ENCODE measurements at places on chromosomes 6 and 20. TPM values are rescaled to one million over a fixed set of nuclear protein-coding genes. Genes with fewer than 3 reads are reported as not detected.

The VEGFA gene
- total RNA-seq: 16.6 TPM

The DOK5 gene
- total RNA-seq: 5.7 TPM

The PAK5 gene
- total RNA-seq: not detected

The CASS4 gene
- total RNA-seq: not detected

The CEP85L gene
- 12.0 TPM for total RNA-seq

The NOX3 gene
- total RNA-seq: not detected

GRCh38 chr6:144378437-144378836 lies 93.3 kb downstream of the UTRN start:
- H3K4me3 ChIP-seq: no peak overlapping the region
- H3K4me1 ChIP-seq: peaks cover 32% of the 10 kb centered on the region
- DNase-seq: peak; percentile 47
- H3K36me3 ChIP-seq: no peaks in the 10 kb centered on the region
- H3K27me3 ChIP-seq: no peaks in the 10 kb centered on the region
- H3K27ac ChIP-seq: no peak overlapping the region

DNA sequence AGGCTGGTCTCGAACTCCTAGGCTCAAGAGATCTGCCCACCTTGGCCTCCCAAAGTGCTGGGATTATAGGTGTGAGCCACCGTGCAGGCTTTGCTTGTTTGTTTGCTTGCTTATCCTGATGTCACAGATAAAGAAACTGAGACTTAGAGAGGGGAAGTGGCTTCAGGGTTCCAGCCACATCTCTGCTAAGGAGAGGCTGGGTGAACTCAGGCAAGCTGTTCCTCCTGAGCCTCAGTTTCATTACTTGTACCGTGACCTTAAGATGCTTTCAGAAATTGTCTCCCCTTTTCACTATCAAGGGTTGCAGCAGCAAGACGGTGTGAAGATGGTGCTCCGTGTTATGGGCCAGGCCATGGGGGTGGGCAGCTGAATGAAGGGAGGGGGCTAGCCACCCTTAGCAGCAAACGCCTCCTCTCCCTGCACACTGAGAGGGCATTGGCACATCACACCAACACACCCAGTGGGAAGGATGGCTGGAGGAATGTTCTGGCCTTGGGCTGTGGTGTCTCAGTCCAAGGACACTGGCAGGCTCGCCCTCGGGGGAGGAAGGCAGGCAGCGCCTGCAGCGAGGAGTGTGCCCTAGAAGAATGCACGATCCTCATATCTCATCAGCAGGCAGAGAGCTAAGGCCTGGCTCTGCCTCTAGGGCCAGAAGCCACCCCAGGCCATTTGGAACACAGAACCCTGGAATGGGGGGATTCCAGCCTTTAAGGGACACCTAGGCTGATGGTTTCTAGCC lies 48.2 kb upstream of the TLDC2 start:
- no peak for DNase-seq
- H3K4me3 ChIP-seq: no peak overlapping the region
- H3K27ac ChIP-seq: no peak overlapping the region
- no peaks in the 10 kb centered on the region for H3K27me3 ChIP-seq
- H3K4me1 ChIP-seq: peaks cover 23% of the 10 kb centered on the region

DNA sequence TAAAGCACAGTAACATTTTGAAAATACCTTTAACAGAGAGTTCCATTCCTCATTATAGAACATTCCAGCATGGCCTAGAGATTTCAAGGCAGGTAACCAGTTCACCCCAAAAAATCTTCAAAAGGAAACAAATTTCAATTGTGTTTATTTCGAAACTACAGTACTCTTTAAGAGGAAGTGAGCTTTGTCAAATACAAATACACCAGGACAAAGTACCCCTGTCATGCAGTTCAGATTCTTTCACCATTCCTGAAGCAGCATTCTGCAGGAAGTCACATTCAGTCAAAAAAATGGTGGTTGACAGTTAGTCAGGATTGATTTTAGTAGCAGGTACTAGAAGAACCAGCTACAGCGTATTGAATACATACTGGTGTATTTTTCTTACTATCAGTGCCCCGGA lies 89.6 kb upstream of the RIN2 start:
- H3K4me1 ChIP-seq: no peaks in the 10 kb centered on the region
- DNase-seq: no peak
- peaks cover 16% of the 10 kb centered on the region for H3K27me3 ChIP-seq
- no peaks in the 10 kb centered on the region for H3K36me3 ChIP-seq
- no peak overlapping the region for H3K4me3 ChIP-seq
- H3K27ac ChIP-seq: no peak overlapping the region

GRCh38 chr20:53671370-53671769 lies 77.7 kb upstream of the ZNF217 start:
- H3K27me3 ChIP-seq: no peaks in the 10 kb centered on the region
- no peaks in the 10 kb centered on the region for H3K36me3 ChIP-seq
- no peak overlapping the region for H3K4me3 ChIP-seq
- H3K4me1 ChIP-seq: no peaks in the 10 kb centered on the region

- no peaks in the 10 kb centered on the region for H3K4me1 ChIP-seq
- no peaks in the 10 kb centered on the region for H3K36me3 ChIP-seq
- H3K4me3 ChIP-seq: no peak overlapping the region
- no peaks in the 10 kb centered on the region for H3K27me3 ChIP-seq
These were observed 38.1 kb downstream of the PNLDC1 start for GRCh38 chr6:159838020-159838744.

GRCh38 chr6:50819904-50820868 lies 1.5 kb downstream of the TFAP2B start:
- no peaks in the 10 kb centered on the region for H3K36me3 ChIP-seq
- H3K27ac ChIP-seq: no peak overlapping the region
- H3K4me3 ChIP-seq: no peak overlapping the region

- no peak overlapping the region for H3K4me3 ChIP-seq
- H3K36me3 ChIP-seq: no peaks in the 10 kb centered on the region
- no peak for DNase-seq
- H3K27me3 ChIP-seq: no peaks in the 10 kb centered on the region
These were observed 16.3 kb downstream of the MAP1LC3A start for GRCh38 chr20:34574861-34575260.

DNA sequence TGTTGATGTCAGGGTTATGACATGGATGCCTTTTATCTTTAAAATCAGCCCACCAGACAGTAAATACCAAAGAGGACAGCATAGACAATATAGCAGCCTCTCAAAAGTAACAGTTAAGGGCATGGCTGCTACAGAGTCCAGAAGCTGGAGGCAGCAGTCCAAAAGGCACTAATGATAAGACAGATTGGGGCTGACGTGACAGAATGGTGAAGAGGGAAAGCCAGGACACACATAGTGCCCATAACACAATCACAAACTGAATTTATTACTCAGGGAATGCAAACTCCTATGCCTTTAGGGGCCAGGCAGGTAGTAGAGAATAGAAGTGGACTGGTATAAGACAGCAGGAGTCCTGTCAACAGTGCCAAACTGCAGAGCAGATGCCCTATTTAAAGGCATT lies 40.7 kb downstream of the TP53INP2 start:
- H3K27ac ChIP-seq: no peak overlapping the region
- H3K4me1 ChIP-seq: no peaks in the 10 kb centered on the region
- H3K4me3 ChIP-seq: no peak overlapping the region
- no peak for DNase-seq
- H3K36me3 ChIP-seq: peaks cover 13% of the 10 kb centered on the region

DNA sequence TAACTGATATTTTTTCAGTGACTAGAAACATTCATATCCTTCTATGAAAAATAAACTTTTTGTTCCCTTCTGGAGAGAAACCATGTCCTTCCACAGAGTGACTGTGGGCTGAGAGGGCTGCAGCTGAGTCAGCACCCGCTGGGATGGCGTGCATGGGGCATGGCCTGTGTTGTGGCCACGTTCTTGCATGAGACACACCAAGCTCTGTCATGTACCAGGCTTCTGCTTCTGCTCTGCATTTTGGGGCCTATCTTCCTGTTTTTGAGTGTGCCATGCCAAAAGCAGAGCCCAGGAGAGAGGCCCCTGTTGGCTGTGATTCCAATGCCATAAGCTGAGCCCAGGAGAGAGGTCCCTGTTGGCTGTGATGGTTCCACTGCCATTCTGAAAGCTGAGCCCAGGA lies 10.8 kb downstream of the APMAP start:
- peaks cover 5% of the 10 kb centered on the region for H3K36me3 ChIP-seq
- H3K4me1 ChIP-seq: no peaks in the 10 kb centered on the region
- no peaks in the 10 kb centered on the region for H3K27me3 ChIP-seq
- DNase-seq: no peak
- H3K27ac ChIP-seq: no peak overlapping the region
- H3K4me3 ChIP-seq: no peak overlapping the region

DNA sequence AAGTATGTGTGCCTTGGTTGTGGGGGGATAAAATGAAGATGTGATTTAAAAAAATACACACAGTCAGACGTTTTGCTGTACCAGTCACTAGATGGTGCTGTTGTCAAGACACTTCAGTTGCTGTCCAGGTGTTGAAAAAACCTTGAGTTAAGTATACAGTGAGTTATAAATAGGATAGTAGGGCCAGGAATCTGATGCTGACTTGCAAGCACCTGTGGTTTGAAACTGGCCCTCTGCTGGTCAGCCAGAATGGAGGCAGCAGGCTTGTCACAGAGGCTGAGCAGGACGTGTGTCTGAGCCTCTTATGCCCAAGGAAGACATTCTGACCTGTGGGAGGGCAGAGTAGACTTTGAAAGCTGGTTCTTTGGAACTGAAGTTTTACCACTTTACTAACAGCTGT lies 27.8 kb downstream of the RNF8 start:
- peak; percentile 60 for DNase-seq
- no peak overlapping the region for H3K4me3 ChIP-seq
- no peaks in the 10 kb centered on the region for H3K36me3 ChIP-seq
- H3K27ac ChIP-seq: no peak overlapping the region
- H3K27me3 ChIP-seq: no peaks in the 10 kb centered on the region

DNA sequence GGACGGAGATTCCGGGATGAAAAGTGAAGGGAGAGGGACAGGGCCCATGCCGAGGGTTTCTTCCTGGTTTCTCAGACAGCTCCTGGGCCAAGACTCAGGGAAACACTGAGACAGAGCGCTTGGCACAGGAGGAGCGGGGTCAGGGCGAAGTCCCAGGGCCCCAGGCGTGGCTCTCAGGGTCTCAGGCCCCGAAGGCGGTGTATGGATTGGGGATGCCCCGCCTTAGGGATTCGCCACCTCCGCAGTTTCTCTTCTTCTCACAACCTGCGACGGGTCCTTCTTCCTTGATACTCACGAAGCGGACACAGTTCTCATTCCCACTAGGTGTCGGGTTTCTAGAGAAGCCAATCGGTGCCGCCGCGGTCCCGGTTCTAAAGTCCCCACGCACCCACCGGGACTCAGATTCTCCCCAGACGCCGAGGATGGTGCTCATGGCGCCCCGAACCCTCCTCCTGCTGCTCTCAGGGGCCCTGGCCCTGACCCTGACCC lies 55.0 kb upstream of the HLA-A start:
- H3K4me3 ChIP-seq: peak overlapping the region; percentile 46
- H3K4me1 ChIP-seq: peaks cover 5% of the 10 kb centered on the region
- H3K36me3 ChIP-seq: no peaks in the 10 kb centered on the region

- H3K4me3 ChIP-seq: no peak overlapping the region
- peaks cover 3% of the 10 kb centered on the region for H3K4me1 ChIP-seq
- peaks cover 25% of the 10 kb centered on the region for H3K27me3 ChIP-seq
- no peak for DNase-seq
These were observed 57.2 kb downstream of the IL20RA start for GRCh38 chr6:136987526-136987925.
